NCI-H510A treated with DMSO at 0.1 percent for 48 hours (cell line): ENCODE measurements at places on chromosomes 12 and 14.

- DNase-seq = no peak
Observed at GRCh38 chr14:50087341-50088116, 28.8 kb downstream of the VCPKMT start.

DNA sequence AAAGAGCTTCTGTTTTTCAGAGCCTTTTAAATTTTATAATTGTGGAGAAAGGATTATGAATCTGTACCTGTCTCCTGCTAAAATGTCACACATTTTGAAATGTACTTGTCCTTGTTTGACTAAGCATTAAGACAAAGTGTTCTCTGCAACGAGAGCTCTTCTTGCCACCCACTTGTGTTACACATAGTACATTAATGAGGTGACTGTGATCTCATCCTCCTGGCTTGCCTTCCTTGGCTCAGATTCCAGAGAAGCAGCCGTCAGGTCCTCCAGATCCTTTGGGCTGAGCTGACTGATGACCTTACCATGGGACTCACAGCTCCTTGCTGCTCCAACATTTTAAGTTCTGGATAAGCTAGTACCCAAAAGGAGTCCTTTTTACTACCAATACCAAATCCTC, 81.4 kb downstream of the BBS10 start:
- peak; percentile 27 for DNase-seq

DNA sequence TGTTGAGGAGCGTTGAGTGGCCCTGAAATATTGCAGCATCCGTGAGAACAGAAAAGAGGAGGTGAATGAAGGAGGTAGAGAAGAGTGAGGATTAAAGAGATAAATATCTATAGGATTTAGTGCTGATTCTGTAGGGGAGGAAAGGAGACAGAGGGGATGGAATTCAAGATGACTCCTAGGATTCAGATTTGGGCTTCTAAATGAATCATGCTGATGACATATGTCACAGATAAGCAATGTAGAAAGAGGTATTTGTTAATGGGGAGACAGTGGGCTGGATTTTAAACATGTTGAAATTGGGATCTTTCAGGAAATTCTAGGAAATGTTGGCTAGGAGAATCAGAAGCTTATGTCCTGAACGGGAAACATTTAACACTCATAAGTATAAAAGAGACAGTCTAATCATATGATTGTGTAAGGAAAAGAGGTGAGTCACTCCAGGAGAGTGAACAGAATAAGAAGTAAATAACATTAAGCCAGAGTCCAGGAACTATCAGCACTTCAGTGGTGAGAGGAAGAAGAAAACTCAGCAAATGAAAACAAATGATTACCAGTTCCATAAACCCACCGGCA, 58.1 kb upstream of the DIO2 start:
- no peak for DNase-seq

DNA sequence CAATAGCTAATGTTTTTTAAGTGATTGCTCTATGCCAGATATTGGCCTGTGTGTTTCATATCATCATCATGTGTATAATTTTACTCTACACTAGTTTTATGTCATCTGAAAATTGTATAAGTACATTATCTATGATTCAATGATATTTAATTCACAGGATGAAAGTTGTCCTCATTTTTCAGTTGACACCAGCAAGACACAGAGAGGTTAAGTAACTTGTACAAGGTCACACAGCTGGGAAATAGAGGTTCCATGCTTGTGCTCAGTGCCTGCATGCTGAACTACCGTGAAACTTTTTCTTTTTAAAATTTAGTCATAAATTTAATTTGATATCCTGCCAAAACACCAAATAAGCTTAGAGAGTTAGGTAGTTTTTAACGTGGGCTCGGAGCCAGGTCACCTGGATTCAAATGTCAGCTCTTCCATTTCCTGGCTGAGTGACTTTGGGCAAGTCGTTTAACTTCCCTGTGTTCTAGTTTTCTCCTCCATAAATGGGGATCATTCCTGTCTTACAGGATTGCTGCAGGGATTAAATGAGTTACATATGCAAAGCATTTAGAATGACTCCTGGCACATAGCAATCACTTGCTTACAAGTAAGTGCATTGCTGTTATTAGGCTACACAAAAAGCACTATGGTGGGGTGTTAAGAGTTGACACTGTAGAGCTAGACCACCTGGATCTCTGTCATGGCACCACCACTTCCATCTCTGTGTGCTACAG, 183.9 kb downstream of the ETV6 start:
- DNase-seq = no peak

DNA sequence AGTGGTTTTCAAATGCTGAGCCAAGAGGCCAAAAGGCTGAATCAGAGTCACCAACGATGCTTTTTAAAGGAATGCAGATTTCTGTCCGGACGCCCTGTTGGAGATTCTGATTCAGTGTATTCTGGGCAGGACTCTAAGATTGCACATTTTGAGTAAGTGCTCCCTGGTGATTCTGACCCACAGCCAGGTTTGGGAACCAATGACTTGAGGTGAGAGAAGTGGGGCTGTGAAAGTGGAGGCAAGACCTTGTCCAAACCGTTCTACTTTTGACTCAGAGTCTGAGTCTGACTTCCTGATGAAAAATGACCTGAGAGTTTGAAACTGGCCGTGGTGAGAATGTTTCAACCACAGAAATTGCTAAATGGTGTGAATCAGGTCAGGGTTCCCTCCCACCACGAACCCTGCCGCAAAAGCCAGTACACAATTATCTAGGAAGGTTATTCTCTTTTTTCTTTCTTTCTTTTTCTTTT, 90.2 kb downstream of the NTN4 start:
- DNase-seq = no peak

GRCh38 chr12:116524964-116525379, 34.2 kb upstream of the MAP1LC3B2 start:
- no peak for DNase-seq

DNA sequence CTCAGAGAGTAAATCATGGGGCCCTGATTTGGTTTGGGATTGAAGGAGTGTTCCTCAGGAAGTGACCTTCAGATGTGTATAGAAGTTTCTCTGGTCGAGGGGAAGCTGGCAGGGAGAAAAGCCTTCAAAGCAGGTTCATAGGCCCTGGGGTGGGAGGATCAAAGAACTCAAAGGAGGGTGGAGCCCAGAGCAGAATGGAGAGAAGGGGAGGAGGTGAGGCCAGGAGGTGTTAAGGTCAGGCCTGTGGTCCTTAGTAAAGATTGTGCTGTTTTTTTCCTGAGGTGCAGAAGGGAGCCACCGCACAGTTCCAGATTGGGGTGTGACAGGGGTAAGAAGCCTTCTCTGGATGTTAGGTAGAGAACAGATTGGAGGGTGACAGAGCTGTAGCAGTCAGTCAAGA, 9.7 kb upstream of the CFAP251 start:
- no peak for DNase-seq

GRCh38 chr12:24278832-24279231, 329.4 kb upstream of the SOX5 start:
- no peak for DNase-seq

DNA sequence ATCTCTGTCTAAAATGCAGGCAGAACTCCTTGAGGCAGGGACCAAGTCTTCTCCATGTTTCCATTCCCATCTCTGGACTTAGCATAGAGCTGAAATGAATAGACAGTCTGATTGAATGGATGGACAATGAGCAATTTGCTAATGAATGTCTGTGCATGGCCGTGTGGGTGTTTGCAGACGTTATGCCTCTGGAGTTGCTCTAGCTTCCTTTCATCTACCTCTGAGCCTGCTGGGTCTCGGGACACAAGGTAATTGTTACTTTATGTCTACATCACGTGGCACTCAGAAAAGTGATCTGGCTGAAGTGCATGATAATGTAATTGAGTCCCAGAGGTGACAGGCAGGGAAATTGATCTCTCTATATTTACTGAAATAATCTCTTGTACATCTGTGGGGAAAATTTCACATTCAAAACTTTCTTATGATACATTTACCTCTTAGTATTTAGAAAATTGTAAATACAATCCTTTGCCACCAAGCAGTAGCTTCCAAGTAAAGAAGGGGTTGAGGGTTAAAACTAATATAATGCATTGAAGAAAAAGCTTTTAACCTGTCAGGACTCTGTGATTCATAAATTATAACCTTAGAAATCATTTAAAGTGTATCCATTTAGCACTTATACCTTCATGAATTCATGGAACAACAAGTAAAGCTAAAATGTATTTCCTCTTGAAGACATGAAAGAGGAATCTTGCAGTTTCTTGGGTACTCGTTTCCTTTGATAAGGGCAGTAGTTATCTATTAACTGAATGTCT, 424.1 kb downstream of the APAF1 start:
- peak; percentile 30 for DNase-seq

DNA sequence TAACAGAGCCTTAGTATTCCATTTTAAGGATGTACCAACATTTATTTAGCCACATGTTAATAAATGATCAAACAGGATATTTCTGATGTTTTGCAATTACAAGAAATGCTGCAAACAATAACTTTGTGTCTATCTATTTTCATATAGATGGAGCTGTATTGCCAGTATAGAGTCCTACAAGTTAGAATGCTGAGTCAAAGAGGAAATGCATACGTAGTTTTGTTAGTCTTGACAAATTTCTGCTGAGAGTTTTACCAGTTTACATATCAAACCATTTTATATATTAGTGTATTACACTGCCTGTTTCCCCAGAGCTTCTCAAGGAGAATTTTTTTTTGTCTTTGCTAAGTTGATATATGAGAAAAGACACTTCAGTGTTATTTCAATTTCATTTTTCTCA, 541.7 kb downstream of the SLC16A7 start:
- DNase-seq = no peak

- DNase-seq = no peak
Observed at GRCh38 chr12:67082221-67082620, 186.9 kb upstream of the CAND1 start.

- no peak for DNase-seq
Observed at GRCh38 chr14:85546390-85546789, 16.4 kb downstream of the FLRT2 start.

- DNase-seq = no peak
Observed at GRCh38 chr12:77772676-77773298, 57.9 kb upstream of the NAV3 start.

- DNase-seq = no peak
Observed at GRCh38 chr12:29082522-29082921, 66.6 kb upstream of the FAR2 start.

DNA sequence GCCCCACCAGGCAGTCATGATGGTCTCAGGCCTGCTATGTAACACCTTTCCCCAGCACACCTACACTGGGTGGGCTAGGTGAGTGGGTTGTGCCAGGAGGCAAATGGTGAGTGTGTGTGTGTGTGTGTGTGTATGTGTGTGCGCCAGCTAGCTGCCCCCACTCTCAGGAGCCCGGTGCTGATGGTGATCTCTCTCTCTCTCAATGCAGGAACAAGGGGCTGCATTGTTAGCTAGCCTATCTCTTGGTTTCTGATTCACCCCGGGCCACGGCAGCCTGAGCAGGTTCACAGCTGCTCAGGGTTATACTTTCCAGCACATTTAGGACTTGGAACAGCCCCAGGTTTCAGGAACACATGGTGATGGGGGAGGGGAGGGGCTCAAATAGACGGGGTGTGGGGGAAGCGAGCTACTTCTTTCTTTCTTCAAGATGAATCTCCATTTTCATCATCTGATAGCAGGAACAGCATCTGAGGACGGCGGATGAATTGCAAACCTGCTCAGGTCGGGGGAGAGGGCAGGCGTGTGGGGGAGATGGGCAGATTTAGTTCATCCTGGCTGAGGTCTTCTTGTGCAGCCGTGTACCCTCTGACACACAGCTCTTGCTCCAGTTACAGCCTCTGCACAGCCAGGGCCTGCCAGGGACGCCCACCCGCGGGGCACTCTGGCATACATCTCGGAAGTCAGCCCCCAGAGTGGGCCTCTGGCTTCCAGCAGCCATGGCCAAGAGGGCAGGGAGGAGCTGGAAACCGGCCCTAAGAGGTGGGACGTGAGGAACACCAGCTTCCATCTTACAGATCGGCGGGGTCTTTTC, 137.6 kb downstream of the ZFP36L1 start:
- DNase-seq = no peak

DNA sequence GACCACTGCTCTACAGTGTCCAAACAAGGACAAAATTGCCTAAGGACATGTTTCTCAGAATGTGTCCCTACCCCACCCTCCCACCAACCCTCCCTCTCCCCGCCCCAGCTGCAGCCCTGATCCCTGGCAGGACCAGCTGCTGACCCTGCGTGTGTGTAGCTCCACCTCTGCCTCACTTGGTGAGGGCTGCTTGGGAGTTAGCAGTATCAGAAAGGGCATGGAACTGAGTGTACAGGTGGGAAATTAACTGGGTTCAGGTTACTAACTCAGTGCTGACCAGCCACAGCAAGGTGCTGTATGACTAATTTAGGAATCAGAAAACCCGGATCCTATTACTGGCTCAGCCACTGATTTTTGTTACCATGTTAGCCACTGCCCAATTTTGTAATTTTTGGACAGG, 11.3 kb upstream of the PLEKHD1 start:
- DNase-seq = no peak
